ENCODE measurements at places on chromosomes 3 and 15.
A peak's percentile ranks its signal among the peaks of the same experiment; 100 is the strongest.

DNA sequence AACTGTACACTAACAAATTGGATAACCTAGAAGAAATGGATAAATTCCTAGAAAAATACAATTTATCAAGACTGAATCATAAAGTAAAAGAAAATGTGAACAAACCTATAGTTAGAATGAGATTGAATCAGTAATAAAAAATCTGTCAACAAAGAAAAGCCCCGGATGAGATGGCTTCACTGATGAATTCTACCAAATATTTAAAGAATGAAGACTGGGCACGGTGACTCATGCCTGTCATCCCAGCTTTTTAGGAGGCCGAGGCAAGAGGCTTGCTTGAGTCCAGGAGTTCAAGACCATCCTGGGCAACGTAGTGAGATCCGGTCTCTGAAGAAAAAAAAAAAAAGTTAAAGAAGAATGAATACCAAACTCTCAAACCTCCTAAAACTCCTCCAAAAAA, 17.7 kb upstream of the AP4E1 start:
- no peak for DNase-seq

DNA sequence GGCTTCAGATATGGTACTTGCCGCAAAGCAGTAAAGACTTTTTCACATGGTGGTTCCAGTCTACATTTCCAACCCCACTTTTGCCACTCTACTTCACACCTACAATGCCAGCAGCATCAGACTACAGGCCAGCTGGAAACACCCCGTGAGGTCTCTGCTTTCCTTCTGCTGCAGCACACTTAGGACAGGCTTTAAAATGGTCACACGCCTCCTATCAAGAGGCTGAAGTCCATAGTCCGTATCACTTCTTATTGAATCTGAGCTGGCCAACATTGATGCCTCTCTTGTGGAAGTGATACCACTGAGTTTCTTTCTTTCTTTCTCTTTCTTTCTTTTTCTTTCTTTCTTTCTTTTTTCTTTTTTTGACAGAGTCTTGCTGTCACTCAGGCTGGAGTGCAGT, 59.8 kb downstream of the ZNF860 start:
- no peak for DNase-seq

GRCh38 chr3:171508206-171508605, 48.0 kb upstream of the TNIK start:
- no peak for DNase-seq

DNA sequence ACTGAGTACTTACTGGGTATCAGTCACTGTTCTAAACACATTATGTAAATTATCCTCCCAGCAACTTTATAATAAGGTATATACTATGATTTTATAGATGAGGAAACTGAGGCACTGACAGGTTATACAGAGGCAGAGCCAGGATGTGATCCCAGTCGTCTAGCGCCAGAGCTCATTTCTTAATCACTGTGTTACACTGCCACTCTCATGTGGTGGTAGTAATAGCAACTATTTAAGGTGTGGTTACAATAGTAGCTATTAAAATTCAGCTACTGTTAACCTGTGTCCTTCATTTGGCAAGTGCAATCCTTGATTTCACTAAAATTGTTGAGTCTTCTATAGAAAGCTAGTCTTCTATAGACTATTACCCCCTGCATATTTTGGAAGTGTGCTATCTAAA, 43.1 kb upstream of the TRPC1 start:
- DNase-seq, result no peak

DNA sequence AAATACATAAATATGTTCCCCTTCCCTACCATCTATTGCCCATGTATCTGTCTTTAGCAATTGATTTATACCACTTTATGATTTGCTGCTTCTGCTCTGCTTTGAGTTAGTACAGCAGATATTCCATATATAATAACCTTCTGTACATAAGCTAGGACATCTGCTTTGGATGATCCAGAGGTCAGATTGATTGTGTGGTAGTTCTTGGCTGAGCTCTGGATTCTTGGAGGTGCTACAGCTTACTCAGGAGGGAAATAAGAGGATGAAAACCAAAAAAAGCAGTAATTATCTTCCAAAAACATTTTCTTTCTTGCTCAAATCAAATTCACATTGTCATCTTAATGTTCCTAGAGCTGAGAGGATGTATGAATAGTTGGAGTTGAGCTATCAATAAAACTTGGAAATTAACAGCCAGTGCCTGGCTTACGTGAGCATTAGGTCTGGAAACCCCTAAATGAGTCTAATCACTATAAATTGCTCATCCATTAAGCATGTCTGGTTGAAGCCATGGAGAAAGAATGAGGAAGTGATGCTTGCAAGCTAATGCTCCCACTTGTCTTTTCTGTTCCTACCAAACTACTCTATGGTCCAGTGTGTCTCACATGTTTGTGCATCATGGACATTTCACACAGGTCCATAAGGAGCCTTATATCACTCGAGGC, 36.3 kb upstream of the TMEM42 start:
- DNase-seq, result peak; percentile 3
